ENCODE measurements at places on chromosomes 3 and 15.

DNA sequence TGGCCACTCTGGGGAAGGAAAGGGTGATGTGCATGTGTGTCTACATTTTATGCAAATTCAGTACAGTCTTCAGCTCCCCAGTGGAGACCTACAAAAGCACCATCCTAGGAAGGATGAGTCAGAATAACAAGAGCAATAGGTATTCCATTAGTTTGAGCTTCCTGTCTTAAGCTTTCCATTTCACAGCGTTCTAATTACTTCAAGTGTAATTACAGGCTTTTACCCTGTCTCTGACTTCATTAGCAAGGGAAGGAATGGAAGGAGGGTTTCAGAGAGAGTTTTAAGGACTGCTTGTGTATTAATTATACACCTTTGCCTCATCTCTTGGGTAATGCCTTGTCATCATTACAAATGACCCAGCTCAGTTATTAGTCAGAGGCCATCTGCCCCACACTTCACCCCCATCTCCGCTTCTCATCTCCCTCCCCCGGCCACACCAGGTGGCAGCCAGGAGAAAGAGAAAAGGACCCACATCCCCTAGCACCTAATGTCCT, 202.8 kb upstream of the MRPL3 start:
- DNase-seq = no peak

- no peak for DNase-seq
Observed at GRCh38 chr3:169475576-169475975, 187.9 kb downstream of the MECOM start.

DNA sequence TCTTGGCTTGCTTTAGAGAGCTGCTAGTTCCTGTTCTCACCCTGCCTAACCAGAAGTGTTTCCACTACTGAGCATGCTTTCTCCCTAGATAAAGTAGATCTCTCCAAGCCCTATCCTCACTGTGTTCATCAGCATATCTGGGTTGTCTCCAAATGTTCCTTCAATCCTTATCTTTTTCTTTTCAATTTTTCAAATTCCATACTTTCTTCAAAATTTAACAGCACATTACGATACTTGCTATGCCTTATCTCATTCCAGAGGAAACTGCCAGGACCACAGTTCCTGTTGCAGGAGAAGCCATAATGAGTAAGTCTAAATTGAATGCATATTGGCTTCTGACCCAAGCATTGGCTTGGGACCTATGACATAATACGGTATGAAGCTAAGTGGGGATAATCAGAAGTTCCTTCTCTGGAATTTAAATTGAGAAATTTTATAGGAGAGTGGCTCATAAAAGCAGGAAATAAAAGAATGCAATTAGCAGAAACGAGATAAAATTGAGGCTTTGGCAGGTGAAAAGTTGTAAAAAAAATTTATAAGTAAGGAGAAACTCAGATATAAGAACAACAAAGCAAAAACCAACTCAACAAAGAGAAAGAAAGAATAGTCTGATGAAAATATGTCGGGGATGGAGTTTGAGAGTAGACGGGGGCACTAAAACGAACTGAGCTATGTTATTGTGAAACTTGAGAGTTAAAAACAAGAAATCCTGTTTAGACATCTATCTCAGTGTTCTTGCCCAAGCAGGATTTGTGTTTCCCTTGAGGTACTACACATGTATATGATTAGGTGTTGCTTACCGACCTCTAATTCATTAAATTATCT, 631.7 kb upstream of the CCDC54 start:
- DNase-seq = no peak

- no peak for DNase-seq
Observed at GRCh38 chr3:113623324-113623723, 73.1 kb downstream of the USF3 start.

DNA sequence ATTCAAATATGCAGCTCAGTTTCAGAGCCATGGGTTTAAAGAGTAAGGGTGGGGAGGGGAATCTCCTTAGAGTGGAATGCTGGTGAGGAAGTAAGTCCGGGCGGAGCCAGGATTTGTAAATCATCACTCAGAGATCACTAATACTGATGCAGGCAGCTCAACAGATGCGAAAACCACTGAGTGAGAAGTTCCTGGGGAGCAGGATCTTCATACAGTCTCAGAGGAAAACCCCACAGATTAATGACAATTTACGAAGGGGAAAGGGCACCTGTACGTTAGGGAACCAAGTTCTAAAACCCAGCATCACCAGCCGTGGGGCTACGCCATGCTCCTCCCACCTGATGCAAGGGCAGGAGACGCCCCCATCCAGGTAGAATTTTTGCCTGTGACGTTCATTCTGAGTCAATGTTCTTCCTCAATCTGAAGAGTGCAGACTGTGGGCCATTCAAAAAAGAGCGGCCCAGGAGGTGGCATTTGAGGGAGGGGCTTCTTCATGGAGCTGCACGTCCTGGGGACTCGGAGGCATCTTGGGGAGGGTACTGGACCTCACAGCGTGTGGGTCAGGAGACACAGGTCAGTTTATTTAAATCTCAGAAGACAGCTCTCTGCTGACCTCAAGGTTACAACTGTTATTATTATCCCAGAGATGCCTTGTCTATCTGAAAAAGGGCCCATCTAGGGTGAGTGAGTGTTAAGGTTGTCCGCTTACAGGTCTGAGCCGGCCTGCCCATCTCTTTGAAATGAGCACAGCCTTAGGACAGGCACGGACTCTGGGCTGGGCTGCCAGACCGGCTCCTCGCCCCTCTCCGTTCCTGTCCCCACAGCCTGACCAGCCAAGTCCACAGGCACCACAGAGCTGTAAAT, 228.0 kb downstream of the XXYLT1 start:
- no peak for DNase-seq

DNA sequence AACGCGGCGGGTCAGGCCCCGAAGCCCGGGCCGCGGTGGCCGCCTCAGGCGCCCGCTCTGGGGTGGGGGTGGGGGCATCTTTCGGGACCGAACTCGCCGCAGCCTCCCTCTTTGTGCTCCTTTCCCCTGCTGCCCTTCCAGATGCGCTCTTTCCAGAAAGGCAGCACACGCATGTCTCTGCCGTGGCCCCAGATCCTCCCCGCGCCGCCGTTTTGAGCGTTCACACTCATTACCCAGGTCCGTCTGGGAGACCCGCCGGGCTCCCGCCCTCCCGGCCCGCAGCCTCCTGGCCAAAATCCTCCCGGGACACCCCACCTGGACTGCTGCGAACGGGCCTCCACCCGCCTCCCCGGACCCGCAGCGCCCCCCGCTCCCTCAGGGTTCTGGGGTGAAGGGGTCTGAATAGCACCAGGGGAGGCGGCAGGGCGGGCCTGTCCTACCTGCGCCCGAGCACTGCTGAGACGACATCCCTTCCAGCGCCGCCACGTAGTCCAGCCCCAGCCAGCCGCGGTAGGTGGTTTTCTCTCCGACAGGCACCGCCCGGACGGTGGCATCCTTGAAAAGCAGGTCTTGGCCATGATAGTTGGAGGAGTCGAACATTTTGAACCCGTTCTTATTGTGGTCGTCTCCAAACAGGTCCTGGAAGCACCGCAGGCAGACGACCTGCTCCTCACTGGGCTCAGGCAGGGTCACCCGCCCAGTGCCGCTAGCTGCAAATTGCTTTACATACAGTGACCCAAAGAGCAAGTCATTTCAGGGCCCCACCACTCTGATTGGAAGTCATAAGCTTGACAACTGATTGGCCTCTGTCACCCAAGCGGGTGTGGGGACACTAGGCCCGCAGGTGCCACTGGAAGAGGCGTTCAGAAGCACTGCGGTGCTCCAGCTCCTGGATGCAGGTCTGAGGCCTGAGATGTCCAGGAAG, 25.9 kb downstream of the MELTF start:
- peak; percentile 70 for DNase-seq

GRCh38 chr15:61116825-61117224, 112.3 kb downstream of the RORA start:
- DNase-seq = no peak

DNA sequence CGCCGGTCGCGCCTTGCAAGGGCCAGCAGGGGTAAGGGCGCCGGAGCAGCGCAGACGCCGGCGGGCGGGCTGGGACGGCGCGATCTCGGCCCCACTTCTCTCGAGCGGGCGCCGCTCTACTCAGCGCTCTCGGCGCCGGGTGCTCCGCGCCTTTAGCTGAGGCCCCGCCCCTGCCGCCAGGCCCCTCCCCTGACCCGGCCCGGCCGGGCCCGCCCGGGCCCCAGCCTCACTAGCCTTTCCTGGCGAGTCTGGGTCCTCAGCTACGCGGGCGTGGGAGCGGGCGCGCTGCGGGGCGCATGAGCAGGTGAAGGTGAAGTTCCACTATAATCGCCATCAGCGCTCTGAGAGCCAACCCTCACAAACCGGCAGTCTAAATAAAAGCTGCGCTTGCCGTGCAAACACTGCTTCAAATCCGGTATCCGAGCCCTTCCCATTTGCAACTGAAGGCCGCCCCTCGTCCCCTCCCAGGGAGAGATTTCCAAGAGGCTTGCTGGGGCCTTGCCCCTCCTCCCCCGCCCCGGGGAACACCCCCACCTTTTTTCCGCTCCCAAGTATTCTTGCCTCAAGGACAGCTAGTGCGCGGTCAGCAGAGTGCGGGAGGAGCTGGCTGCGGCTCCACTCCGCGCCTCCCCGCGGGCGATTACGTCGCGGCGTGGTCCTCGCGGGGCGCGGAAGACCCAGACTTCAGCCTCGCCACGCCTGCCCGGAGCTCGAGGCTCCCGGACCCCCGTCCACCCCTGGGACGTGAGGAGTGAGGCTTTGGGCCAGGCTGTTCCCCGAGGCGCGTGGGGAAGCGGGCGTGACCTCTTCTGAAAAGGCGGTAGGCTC, at the start of gene RPP25:
Gene RPP25 (minus strand): TSS at position 125 of the 828 bp plus-strand sequence. CDS start 189 bp downstream, outside the sequence.
- peak; percentile 88 for DNase-seq

DNA sequence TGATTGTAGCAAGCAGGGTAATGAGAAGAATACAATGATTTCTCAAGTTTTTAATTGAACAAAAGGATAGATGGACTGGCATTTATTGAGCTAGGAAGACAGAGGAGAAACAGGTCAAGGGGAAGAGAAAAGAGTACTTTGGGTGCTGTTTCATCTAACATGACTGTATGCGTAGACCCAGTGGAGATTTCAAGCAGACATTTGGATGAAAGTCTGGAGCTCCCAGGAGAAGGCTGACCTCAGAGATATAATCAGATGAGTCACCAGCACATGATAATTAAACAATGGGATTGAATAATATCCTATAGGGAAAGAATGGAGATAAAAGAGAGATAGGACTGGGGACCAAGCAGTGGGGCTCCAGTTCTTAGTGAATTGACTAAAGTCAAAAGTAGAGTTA, 194.9 kb downstream of the ARRDC4 start:
- no peak for DNase-seq

DNA sequence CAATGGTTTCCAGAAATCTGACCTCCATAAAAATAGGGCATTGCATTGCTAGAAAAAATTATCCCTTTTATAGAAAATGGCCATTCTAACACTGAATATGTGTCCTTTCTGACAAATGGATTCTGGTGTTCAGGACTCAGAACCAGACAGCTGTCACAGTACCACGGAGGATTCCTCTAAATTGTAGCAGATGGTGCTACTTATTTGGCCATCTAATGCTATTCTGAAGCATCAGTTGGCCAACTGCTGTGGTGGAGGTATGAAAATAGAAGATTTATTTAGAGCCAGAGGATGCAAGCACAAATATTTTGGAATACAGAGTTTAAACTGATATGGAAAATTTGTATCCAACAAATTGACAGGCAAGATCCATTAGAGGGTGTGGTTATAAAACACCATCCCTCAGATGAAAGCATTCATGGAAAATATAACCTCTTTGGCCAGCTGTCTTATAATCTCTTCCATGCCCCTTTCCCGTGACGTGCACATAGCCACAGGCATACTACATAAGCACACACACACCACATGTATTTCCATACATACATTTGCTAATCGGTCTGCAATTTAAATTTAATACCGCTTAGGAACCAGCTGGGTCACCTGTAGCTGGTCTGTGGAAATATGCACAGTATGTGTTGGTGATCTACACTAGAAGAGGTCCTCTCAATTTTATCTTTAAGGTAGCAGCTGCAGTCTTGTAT, 302.7 kb upstream of the KCNMB2 start:
- no peak for DNase-seq

DNA sequence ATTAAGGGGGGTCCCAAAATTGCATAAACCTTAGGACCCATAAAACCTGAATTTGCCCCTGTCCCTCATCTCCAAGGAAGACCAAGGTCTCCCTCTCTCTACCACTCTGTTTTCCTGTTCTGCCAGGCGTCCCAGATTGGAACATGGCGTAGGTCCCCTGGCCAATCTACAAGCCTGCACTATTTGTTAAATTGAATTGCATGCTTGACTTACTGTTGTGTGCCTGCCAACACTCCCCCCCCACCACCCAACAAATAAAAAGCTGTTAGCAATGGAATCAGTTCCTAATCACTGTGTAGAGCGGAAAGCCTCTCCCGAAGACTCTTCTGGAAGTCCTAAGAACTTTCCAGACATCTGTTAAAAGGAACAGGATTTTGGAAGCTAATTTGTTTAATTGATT, 11.7 kb downstream of the CTXND1 start:
- no peak for DNase-seq

DNA sequence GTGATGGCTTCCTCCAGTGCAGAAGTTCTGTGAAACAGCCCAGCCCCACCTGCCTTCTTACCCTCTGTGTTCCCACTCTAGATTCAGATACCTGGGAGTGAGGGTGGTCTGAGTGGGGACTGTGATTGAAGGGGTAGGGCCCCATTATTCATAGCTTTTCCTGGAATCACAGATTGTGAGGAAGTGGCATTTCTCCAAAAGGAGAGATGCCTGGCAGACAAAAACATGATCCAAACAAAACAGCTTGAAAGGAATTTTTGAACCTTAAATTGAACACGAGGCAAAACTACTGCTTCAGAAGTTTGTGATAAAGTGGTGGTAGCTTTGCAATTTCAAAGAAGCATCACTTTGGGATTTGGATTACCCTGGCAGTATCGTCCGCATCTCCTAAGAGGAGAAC, 29.2 kb upstream of the NEO1 start:
- DNase-seq = no peak

DNA sequence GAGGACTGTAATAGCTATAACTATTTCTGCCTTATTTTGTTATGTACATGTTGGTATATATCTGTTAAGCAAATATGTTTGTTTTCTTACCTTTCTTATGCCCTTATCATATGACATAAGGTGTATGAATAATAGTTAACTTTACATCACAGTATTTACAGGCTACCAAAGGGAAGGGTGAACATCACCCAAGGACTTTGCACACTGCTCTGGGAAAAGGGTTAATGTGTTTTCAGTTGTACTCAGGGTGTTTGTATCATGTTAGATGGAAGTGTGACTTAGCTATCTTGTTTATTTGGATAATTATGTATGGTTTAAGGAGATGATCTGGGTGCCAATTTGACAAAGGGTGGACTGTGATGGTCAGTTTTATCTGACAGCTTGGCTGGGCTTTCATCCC, 60.3 kb downstream of the LSM3 start:
- DNase-seq = no peak

- no peak for DNase-seq
Observed at GRCh38 chr3:47159820-47160219, 4.1 kb downstream of the SETD2 start.

DNA sequence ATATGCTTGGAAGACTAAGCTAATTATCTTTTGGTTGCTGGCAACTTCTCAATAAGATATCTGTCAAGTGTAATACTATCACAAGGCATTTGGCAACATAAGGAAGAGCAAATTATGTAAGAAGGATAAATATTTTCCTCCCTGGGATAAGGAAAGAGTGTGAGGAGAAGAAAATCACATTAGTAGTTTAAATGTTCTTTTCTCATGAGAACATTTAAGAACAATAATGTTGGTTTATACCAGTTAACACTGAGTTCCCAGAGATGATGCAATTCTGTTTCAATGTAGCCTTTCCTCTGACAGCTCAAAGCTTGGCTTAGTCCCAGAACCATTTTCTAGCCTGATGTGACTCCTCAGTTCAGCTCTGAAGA, 66.1 kb upstream of the NPHP3 start:
- DNase-seq = no peak
